ENCODE measurements at places on chromosomes 1 and 21. TPM values are rescaled to one million over a fixed set of nuclear protein-coding genes. Genes with fewer than 3 reads are reported as not detected.

Gene GBP6
- not detected for total RNA-seq

Gene PROK1
- total RNA-seq, result not detected

Gene TNFAIP8L2
- total RNA-seq, result not detected

Gene WNT2B
- total RNA-seq, result 1.2 TPM

Gene WLS
- total RNA-seq, result 28.6 TPM

Gene RIPPLY3
- total RNA-seq, result 0.11 TPM

Gene SPRR2B
- not detected for total RNA-seq

Gene RASSF5
- 2.6 TPM for total RNA-seq
